ENCODE measurements at places on chromosomes 1 and 21.

DNA sequence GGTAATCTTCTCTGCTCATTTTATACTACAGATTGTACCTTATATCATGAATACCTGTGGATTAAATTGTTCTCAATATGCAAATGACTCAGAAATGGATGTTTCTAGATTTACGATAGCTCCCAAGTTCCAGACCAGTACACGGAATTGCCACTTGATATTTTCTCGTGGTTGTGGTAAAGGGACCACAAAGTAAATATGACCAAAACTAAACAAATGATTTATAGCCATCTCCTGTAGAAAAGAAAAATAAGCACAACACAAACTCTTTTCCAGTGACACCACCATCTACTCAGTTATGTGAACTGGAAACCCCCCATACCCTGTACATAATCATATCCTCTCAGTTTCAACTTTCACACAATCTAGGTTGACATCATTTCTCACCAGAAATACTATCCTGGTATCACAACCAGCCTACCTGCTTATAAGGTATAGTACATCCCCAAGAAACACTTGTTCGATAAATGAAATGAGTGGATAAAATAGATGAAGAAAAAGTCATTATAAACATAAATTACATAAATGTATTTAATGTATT lies 172.3 kb downstream of the ADGRL4 start:
- no peak for DNase-seq

- no peak for DNase-seq
These were observed 125.8 kb upstream of the C8B start for GRCh38 chr1:57091642-57092041.

DNA sequence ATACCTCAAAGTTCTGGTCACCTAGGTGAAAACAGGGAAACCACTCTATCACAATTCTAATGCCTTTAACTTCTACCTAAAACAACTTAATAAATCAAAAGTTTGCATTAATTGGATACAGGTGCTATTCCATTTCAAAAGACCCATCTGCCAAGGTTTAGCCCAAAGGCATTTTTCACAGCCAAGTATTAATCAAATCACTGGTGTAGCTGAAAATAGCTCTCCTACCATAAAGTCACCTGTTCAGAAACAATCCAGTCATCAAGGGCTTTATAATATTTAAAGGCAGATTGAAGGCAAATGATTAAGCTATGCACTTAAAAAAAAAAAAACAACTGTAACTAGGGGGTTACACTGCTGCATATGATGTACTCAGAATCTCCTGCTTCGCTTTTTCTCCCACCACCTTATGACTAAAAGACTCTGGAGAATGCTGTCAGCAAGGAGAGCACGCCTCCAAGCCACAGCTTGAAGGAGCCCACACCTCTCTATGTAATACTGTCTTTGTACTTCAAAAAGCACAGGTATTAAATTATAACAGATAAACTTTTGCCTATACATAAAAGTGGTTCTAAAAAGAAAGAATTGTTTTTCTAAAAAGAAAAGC lies 20.5 kb downstream of the KIAA0319L start:
- DNase-seq, result no peak

DNA sequence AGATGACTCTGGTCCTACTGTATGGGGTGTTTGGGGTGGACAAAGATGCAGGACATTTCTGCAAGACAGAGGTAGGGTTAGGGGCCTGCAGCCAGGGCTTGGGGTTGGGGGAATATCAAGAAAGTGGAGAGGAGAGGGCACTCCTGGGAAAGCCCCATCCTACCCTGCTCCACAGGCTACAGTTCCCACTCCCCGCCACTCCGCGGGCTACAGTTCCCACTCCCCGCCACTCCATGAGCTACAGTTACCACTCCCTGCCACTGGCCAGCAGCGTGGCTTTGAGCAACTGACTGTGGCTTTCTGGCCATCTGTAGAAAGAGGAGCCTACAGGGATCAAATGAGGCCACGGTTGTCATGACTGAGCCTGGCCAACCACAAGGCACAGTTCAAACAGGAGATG lies 93.8 kb upstream of the GRIK3 start:
- DNase-seq, result no peak

- peak; percentile 26 for DNase-seq
These were observed 33.3 kb upstream of the ERG start for GRCh38 chr21:38531591-38531990.

DNA sequence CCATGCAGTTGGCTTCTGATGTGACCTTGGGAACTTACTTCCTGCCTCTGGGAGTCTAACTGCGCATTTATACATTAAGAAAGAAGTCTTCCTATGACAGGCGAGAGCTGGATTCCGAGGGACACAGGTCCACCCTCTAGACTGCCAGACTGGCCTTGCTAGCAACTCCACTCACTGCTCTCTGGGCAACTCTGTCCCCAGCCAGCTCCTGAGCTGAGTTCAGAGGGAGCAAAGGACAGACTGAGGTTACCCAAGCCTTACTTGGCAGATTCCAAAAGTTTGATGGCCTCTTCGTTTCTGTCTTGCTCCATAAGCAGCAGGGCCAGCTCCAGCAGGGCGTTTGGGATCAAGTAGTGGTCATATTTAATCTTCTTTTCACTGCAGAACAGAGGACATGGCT lies 41.8 kb downstream of the TTC39A start:
- DNase-seq, result no peak

GRCh38 chr1:159008744-159009188 lies 941 bp upstream of the IFI16 start:
- peak; percentile 60 for DNase-seq

GRCh38 chr21:32360401-32360975 lies 32.3 kb downstream of the URB1 start:
- no peak for DNase-seq

- DNase-seq, result peak; percentile 51
These were observed 3.5 kb downstream of the RGS4 start for GRCh38 chr1:163072658-163073057.

DNA sequence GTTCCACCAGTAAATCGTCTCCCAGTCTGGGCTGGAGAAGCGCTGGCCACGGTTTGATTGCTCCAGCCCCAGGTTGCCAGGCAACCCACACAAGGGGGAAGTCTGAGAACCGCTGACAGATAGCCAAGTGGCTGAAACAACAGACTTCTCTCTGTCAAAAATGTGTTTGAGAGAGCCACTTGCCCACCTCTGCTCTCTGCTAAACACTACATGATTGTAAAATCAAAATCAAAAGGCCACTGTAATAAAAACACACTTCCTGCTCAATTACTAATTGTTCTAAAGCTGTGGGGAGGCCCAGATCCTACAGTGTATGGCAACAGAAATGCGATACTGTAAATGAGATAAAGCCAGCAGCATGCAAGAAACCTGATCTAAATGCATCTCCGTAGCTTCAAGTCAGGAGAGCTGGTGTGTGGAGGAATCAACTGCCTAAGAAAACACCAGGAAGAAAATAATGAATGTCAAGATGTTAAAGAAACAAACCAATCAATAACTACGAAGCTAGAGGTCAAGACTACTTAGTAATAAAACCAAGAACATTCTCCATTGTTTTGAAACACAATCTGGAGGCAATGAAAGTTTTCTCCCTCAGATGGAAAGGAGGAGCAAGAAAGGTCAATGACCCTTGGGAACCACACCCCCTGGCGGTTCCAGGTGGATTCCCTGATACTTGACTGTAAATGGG lies 121.2 kb downstream of the SLC45A1 start:
- peak; percentile 93 for DNase-seq

- no peak for DNase-seq
These were observed 5.0 kb downstream of the STX12 start for GRCh38 chr1:27778056-27778455.

DNA sequence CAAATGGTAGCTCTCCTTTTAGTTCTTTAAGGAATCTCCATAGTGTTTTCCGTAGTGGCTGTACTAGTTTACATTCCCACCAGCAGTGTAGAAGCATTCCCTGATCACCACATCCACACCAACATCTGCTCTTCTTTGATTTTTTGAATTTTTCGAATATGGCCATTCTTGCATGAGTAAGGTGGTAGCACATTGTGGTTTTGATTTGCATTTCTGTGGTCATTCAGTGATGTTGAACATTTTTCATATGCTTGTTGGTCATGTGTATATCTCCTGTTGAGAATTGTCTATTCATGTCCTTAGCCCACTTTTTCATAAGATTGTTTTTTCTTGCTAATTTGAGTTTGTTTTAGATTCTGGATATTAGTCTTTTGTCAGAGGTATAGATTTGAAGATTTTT lies 84.6 kb upstream of the B3GALT2 start:
- DNase-seq, result peak; percentile 97

Measured in choroid plexus epithelial cell (primary cell).